Thoracic aorta endothelial cell (primary cell): ENCODE measurements at places on chromosomes 11 and 22. TPM values are rescaled to one million over a fixed set of nuclear protein-coding genes. Genes with fewer than 3 reads are reported as not detected.

Gene USH1C
- not detected in 2 replicates for total RNA-seq

Gene PRG3
- total RNA-seq = not detected in 2 replicates

Gene APOBEC3B
- total RNA-seq = 5.9 TPM in 1 of 2 replicates, not detected in the other

Gene GPR83
- not detected in 2 replicates for total RNA-seq
